ENCODE measurements at places on chromosomes 12 and 14.

DNA sequence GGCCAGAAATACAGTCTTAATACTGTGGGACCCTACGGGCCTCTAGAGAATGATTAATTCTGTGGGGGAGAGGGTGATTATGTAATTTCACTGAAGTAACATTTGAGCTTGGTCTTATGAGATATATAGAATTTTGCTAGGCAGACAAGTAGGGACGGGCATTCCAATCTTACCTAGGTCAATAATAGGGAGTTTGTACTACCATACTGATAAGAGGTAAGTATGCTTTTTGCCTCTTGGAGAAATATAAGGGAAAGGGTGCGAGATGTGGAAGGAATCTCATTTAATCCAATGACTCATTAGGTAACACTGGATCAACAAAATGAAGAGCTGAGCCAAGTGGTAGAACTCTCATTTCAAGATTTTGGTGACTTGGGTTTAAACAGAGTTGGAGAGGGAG, 5.2 kb downstream of the RAB5B start:
- H3K36me3 ChIP-seq: peaks cover 51% of the 10 kb centered on the region
- no peaks in the 10 kb centered on the region for H3K4me1 ChIP-seq
- H3K27ac ChIP-seq: no peak overlapping the region
- H3K4me3 ChIP-seq: no peak overlapping the region
- no peak for DNase-seq
- H3K27me3 ChIP-seq: no peaks in the 10 kb centered on the region

- H3K4me1 ChIP-seq: peaks cover 7% of the 10 kb centered on the region
- no peak for DNase-seq
- H3K36me3 ChIP-seq: no peaks in the 10 kb centered on the region
- no peak overlapping the region for H3K4me3 ChIP-seq
- H3K27me3 ChIP-seq: no peaks in the 10 kb centered on the region
Measured at GRCh38 chr12:12919666-12920435, 28.5 kb downstream of the GPRC5A start.

- H3K36me3 ChIP-seq: no peaks in the 10 kb centered on the region
- no peaks in the 10 kb centered on the region for H3K27me3 ChIP-seq
- no peak overlapping the region for H3K27ac ChIP-seq
- peaks cover 6% of the 10 kb centered on the region for H3K4me1 ChIP-seq
Measured at GRCh38 chr12:66537876-66538275, 141.0 kb downstream of the GRIP1 start.

- H3K4me1 ChIP-seq: peaks cover 16% of the 10 kb centered on the region
- no peaks in the 10 kb centered on the region for H3K27me3 ChIP-seq
- DNase-seq: no peak
- peaks cover 5% of the 10 kb centered on the region for H3K36me3 ChIP-seq
- H3K27ac ChIP-seq: no peak overlapping the region
Measured at GRCh38 chr14:89243741-89244140, 173.3 kb downstream of the FOXN3 start.
